Smooth muscle cell of bladder (primary cell): ENCODE measurements at places on chromosomes 16 and 17. TPM values are rescaled to one million over a fixed set of nuclear protein-coding genes. Genes with fewer than 3 reads are reported as not detected.

Gene SCNN1G
- total RNA-seq = not detected in 2 replicates

Gene HOXB2
- 0.55 and 0.85 TPM in 2 replicates for total RNA-seq

Gene CRYM
- 0.14 and 0.18 TPM in 2 replicates for total RNA-seq

Gene CACNG4
- not detected in 2 replicates for total RNA-seq

Gene CDH5
- under 0.01 and 0.83 TPM in 2 replicates for total RNA-seq

Gene C16orf46
- total RNA-seq = 0.14 and 0.37 TPM in 2 replicates

Gene HEATR9
- total RNA-seq = not detected in 2 replicates

Gene CCR7
- under 0.01 and 0.09 TPM in 2 replicates for total RNA-seq

Gene KIAA0513
- total RNA-seq = 16.2 and 33.1 TPM in 2 replicates

Gene KLHL10
- total RNA-seq = 0.43 and 0.55 TPM in 2 replicates

Gene CLEC18A
- 0.37 TPM in 1 of 2 replicates, not detected in the other for total RNA-seq

Gene NPIPB5
- 42.7 and 55.0 TPM in 2 replicates for total RNA-seq

Gene RNF43
- total RNA-seq = not detected in 2 replicates

Gene SLC5A2
- under 0.01 TPM in 1 of 2 replicates, not detected in the other for total RNA-seq

Gene CCL16
- not detected in 2 replicates for total RNA-seq

Gene PEX12
- 4.1 and 4.8 TPM in 2 replicates for total RNA-seq

Gene SYCE1L
- total RNA-seq = 0.46 and 0.85 TPM in 2 replicates

Gene TRAPPC1
- total RNA-seq = 36.4 and 42.0 TPM in 2 replicates
